ENCODE measurements at places on chromosomes 5 and 9.

DNA sequence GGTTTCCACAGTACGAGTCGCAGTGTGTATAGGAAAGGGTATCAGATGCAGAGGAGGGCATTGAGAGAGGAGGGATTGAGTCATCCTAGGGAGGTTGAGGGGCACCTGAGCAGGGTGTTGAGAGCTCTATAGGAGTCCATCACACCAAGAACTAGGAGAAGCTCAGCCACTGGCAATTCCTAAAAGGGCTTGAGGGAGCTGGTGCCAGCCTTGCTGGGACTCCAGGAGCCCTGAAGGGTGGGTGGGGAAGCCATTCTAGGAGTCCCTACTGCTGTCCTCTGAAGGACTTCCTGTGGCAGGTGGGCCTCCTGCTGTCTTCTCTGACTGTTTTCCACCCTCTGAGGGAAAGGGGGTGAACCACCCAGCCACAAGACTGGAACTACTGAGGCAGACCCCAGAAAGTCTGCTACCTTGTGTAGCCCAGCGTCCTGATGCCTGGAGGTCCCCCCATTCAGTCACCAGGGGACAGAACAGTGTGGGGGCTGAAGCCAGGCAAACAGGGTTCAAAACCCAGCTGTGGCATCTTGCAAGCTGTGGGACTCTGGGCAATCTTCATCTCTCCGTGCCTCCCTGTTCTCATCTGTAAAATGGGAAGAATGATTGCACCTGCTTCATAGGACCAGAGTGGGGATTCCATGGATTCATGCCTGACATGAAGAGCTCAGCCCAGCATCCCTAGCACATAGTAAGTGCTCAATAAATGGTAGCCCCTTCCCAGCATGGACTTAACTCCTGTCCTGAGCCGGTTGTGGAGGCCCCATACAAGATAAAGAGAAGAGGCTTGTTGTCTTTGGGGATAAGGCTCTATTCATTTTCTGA, 149.5 kb downstream of the C9orf50 start:
- H3K4me3 ChIP-seq: no peak overlapping the region
- no peak for DNase-seq
- no peaks in the 10 kb centered on the region for H3K36me3 ChIP-seq
- H3K4me1 ChIP-seq: peaks cover 7% of the 10 kb centered on the region
- H3K27me3 ChIP-seq: peaks cover 5% of the 10 kb centered on the region

- H3K27ac ChIP-seq: no peak overlapping the region
- no peaks in the 10 kb centered on the region for H3K36me3 ChIP-seq
- H3K4me1 ChIP-seq: peaks cover 14% of the 10 kb centered on the region
- DNase-seq: no peak
- H3K4me3 ChIP-seq: no peak overlapping the region
- peaks cover 10% of the 10 kb centered on the region for H3K27me3 ChIP-seq
These were observed 22.6 kb downstream of the PLAC8L1 start for GRCh38 chr5:146082798-146083197.

DNA sequence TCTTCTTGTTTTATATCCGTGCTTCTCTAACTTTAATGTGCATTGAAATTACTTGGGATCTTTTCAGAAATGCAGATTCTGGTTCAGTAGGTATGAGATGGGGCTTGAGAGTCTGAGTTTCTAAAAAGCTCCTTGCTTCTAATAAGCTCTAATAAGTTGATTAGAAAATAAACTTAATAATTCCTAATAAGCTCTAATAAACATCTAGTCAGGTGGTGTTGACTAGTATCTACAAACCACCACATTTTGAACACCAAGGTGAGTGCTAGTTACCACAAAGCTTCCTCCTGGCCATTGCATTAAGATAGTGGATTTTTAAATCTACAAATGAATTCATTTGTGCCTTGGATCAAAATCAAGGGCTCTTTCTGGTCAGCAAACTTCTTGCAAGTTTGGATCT, 5.3 kb downstream of the TMOD1 start:
- H3K4me1 ChIP-seq: peaks cover 20% of the 10 kb centered on the region
- H3K4me3 ChIP-seq: no peak overlapping the region
- H3K36me3 ChIP-seq: no peaks in the 10 kb centered on the region
- no peak for DNase-seq

GRCh38 chr5:113266227-113266912, 168.4 kb downstream of the TSSK1B start:
- DNase-seq: no peak
- H3K27me3 ChIP-seq: peaks cover 16% of the 10 kb centered on the region
- H3K36me3 ChIP-seq: no peaks in the 10 kb centered on the region
- no peak overlapping the region for H3K4me3 ChIP-seq
- no peaks in the 10 kb centered on the region for H3K4me1 ChIP-seq

GRCh38 chr5:891117-891836, 1.3 kb downstream of the BRD9 start:
- peaks cover 13% of the 10 kb centered on the region for H3K36me3 ChIP-seq
- H3K4me1 ChIP-seq: peaks cover 6% of the 10 kb centered on the region
- H3K27me3 ChIP-seq: no peaks in the 10 kb centered on the region
- DNase-seq: no peak
- peak overlapping the region; percentile 83 for H3K4me3 ChIP-seq

DNA sequence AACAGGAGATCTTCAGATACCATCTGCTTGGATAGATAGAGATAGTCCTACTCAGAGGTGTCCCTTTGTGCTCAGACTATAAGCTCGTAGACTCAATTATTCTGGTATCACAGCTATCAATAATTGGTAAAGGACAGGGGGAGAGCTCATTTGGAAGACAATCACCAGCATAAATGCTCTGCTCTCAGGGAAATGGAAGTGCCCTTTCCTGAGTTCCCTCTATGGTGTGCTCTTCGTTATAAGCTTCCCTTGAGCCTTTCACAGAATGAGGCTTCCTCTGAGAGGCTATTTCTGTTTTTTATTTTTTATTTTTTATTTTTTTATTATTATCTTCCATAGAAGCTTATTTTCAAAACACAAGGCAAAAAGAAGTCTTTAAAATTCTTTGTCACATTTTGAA, 1155.7 kb upstream of the DMAC1 start:
- no peak for DNase-seq
- no peaks in the 10 kb centered on the region for H3K36me3 ChIP-seq
- H3K27ac ChIP-seq: no peak overlapping the region
- H3K4me1 ChIP-seq: no peaks in the 10 kb centered on the region
- no peaks in the 10 kb centered on the region for H3K27me3 ChIP-seq

DNA sequence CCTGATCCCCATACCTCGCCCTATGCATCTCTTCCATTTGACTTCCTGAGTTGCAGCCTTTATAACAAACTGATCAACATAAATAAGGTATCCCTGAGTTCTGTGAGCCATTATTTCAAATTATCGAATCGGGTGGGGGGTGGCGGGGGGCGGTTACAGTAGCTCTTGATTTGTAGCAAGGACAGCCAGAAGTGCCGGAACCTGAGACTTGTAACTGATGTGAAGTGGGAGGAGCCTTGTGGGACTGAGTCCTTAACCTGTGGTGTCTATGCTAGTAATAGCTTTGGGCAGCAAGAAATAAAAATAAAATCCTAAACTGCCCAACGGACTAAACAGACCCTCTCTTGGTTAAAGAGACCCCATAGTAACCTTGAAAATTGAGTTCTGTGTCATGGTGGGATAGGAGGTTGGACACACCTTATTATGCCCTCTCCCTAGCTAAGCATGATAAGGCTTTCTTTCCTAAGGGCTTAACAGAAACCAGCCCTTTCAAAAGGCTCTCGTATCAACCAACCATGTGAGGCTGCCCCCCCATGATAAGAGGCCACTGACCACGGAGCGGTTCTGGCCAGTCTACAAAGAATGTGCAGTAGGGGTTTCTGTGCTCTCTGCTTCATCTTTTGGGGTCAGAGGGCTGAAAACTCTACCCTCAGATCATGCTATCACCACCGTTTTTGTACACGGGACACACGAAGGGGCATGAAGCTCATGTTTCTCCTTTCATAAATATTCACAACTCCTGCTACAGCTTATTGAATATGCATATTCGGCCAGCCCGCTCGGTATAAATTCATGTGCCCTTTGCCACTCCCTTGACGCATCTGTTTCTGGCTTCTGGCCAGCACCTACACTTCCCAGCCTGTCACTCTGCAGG, 39.5 kb upstream of the IQGAP2 start:
- H3K4me1 ChIP-seq: peaks cover 22% of the 10 kb centered on the region
- DNase-seq: no peak
- no peak overlapping the region for H3K4me3 ChIP-seq

Data from natural killer cell treated with Interleukin-12 subunit alpha and Interleukin-12 subunit beta and Interleukin-15 and Interleukin-18, amount 100 ng/mL, for 72 hours (primary cell).